ENCODE measurements at places on chromosomes 6 and 20. TPM values are rescaled to one million over a fixed set of nuclear protein-coding genes. Genes with fewer than 3 reads are reported as not detected.

GRCh38 chr6:153024709-153025017 is 22.2 kb upstream of the MTRF1L start:
- DNase-seq: no peak

The SPDEF gene
- not detected for polyA plus RNA-seq

The JAG1 gene
- 13.5 TPM for polyA plus RNA-seq

The OPRL1 gene
- 0.86 TPM for polyA plus RNA-seq

- no peak for DNase-seq
Observed at GRCh38 chr6:111502154-111502553, 19.1 kb upstream of the REV3L start.

The CCDC170 gene
- polyA plus RNA-seq: 1.9 TPM

GRCh38 chr6:123625696-123626095 is 11.1 kb downstream of the TRDN start:
- no peak for DNase-seq
